ENCODE measurements at places on chromosomes 16 and 17. TPM values are rescaled to one million over a fixed set of nuclear protein-coding genes. Genes with fewer than 3 reads are reported as not detected.

Gene SEZ6L2
- 7.2 TPM for total RNA-seq

Gene SLC9A5
- total RNA-seq = 1.3 TPM

Gene KRT33B
- not detected for total RNA-seq

Gene DNAH3
- not detected for total RNA-seq

Gene CNTNAP1
- 4.9 TPM for total RNA-seq

Gene PRDM7
- total RNA-seq = not detected

Gene PRR15L
- not detected for total RNA-seq

Gene CDRT4
- 3.8 TPM for total RNA-seq

Gene DNAI2
- not detected for total RNA-seq

Gene SLC5A11
- total RNA-seq = 0.16 TPM

Gene PERCC1
- total RNA-seq = not detected

Gene WDR45B
- 83.9 TPM for total RNA-seq

Gene TEKT5
- not detected for total RNA-seq

Gene TMEM98
- total RNA-seq = 138 TPM

Gene PYDC1
- not detected for total RNA-seq

Gene HLF
- 21.4 TPM for total RNA-seq

Gene TBC1D3E
- not detected for total RNA-seq

Data from breast epithelium (tissue), 4 donors.